Activated naive CD4-positive, alpha-beta T cell treated with anti-CD3 and anti-CD28 coated beads, Interleukin-2, amount 50 U/mL, for 72 hours (primary cell): ENCODE measurements at places on chromosomes 12 and 14.

DNA sequence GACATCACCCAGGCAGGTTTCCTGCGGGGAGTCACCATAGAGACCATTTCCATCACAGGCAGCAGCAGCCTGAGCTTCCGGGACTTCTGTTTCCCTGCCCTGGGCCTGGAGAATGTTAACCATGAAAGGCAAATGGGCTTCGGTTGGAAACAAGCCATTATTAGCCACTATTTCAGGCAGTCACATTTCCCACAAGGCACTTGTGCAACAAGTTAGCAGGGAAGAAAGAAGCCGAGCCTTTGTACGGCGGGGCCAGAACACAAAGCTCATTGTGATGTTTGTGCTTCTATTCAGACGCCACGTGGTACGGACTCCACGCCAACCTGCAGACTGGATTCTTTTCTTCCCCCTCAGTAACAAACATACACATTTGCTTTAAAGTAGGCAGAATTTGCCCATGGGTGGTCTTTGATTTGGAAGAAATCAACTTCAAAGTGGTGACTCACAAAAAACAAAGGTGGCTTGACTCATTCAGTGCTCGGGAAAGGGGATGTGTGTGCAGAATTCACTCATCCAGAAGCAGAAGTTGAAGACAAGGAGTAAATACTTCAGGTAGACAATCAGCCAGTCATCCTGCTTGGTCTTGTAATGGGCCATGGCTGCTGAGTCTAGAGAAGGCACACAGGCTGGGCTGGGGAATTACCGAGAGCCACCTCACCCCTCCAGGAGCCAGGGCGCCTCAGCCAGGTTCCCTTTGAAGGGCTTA is 154.2 kb upstream of the PRMT8 start:
- DNase-seq = no peak

GRCh38 chr12:82866227-82866775 is 179.6 kb downstream of the TMTC2 start:
- DNase-seq = no peak

DNA sequence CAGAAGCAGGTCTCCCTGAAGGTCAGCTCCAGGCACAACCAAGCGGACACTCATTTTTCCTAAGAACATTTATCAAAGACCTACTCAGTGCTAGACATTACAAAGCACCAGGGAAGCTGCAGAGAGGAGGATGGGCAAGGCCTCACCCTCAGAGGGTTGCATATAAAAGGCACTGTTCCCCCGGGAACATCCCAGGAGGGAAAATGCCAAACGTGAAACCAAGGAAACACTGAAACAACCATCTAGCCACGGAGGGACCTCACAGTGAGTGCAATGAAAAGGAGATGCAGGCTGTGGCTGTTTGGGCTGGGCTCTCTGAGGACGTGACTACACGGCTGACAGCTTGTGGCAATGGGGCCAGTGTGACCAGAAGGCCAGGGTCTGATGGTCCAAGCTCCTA is 117.4 kb upstream of the VASH1 start:
- no peak for DNase-seq

GRCh38 chr12:65123435-65124063 is 2.4 kb upstream of the WIF1 start:
- DNase-seq = peak; percentile 27

DNA sequence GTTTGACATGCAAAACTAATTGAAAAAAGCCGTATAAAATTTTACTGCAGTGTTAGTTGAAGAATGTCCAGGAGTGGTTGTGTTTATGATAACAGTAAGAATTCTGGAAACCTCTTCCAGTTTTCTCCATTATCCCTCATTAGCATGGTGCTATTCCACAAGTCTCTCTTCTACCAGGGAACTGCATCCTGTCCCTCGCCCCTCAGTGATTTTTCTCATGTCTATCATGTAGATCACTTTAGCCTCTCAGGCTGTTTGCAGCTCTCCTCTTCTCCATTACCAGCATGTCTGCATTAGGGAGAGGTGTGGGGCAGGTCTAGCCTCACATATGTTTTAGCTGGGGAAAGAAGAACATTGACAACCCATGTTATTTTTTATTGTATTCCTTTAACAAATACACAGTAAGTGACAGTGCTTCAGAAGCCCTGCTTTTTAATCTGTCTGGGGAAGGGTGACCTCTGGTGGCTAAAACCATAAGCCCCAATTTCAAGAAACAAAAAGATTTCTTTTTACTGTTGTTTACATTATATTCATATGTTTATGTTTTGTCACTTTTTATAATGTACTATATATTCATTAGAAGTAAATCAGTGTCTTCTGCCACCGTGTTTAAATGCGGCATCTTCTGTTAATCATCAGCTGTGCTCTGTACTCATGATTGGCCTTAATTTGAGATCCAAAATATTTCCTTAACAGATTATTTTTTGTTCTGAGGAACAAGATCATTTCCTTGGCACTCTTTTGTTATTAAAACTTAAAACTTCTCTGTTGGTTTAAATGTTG is 70.7 kb downstream of the RASSF8 start:
- peak; percentile 27 for DNase-seq
